Activated CD4-positive, CD25-positive, alpha-beta regulatory T cell treated with anti-CD3 and anti-CD28 coated beads, Interleukin-2, amount 50 U/mL, for 72 hours (primary cell): ENCODE measurements at places on chromosomes 2 and 18.

DNA sequence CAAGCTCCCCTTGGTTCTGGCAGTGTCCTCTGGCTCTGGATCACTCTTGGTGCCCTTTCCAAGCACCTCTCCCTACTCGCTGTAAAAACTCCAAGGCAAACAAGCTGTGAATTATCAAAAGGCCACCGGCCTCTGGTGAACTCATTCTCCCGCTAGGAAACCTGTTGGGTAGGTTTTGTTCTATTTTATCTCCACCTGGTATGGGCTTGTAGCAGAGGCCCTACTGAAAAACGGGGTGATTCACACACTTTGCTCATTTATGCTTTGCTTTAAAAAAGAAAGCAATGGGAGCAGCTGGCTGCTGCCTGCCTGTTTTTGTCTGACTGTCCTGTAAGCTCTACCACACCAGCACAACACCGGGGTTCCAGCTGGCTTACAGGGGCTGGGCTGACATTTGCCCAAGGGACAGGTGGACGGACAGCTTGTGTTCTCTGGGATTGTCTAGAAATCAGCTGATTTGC lies 56.8 kb downstream of the SH3BP4 start:
- DNase-seq, result no peak

DNA sequence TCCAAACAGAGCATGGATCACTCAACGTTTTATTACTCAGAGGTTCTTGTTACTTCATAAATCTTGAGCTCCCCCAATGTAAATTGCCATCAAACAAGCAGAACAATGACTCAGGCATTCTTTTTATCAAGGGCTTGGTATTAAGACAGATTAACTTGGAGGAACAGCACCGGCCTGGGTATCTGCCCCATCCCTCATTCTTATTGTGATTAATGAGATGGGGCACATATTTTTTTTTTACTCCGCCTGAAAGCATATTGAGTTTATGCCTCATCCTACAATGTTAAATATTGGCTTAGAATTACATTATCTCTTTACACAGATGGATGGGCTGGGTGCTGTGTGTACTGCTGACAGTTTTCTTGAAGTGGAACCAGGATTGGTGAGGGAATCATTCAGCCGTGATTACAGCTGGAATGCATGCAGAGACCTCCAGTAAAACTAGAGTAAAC lies 387.3 kb downstream of the CLIP4 start:
- DNase-seq, result no peak

- DNase-seq, result no peak
Observed at GRCh38 chr2:21772624-21773023, 648.9 kb downstream of the TDRD15 start.

- DNase-seq, result no peak
Observed at GRCh38 chr18:22846697-22847096, 86.4 kb upstream of the RBBP8 start.

DNA sequence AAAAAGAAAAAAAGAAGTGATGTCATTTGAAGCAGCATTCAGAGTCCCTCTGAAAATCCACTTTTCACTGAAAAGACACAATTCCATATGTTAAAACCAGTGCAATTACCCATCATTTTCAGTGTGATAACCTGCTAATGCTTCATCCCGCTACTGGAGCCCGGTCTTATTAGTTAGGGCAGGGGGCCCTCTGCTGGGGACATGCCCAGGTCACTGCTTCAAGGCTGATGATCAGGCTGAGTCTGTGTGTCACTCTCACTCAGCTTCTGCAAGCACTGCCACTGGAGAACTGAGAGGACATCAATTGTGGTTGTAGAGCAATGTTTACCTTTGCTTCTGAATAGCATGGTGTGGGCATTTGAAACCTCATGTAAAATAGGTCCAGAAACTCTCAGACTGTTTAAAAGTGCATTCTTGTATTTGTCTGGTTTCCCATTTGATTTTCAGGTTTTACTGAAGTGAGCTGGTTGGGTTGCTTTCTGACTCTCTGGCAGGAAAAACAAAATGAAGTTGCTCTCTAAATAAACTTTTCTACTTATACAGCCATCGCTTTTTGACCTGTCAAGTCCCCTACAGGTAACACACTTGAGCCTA lies 49.2 kb upstream of the NXPH2 start:
- no peak for DNase-seq
